ENCODE measurements at places on chromosomes 2 and 18. TPM values are rescaled to one million over a fixed set of nuclear protein-coding genes. Genes with fewer than 3 reads are reported as not detected.

Gene SP9
- total RNA-seq = 1.9 TPM

Gene DHRS9
- total RNA-seq = 3.2 TPM

Gene ZNF892
- total RNA-seq = 0.25 TPM

Gene MOGAT1
- total RNA-seq = not detected

Gene SRD5A2
- 0.03 TPM for total RNA-seq

Gene DTYMK
- total RNA-seq = 147 TPM

Gene PROC
- 5.6 TPM for total RNA-seq

Gene NDUFV2
- total RNA-seq = 148 TPM

Gene TNFAIP6
- 1.2 TPM for total RNA-seq

Gene SDC1
- total RNA-seq = 148 TPM

Gene HOXD13
- 0.27 TPM for total RNA-seq

Gene DAPL1
- not detected for total RNA-seq

Gene SERPINB12
- total RNA-seq = not detected

Gene NTSR2
- total RNA-seq = not detected

Gene MARCO
- total RNA-seq = 0.08 TPM

Gene CCDC148
- total RNA-seq = 0.42 TPM

Gene COLEC12
- 0.03 TPM for total RNA-seq

Gene CNGA3
- not detected for total RNA-seq

Gene HOXD11
- 5.8 TPM for total RNA-seq

Gene SLC66A3
- total RNA-seq = 32.9 TPM

Gene HNMT
- total RNA-seq = 0.53 TPM

Gene TRIM43
- not detected for total RNA-seq

Gene PCARE
- total RNA-seq = not detected

Gene KCNIP3
- total RNA-seq = 2.0 TPM

Gene IL36B
- total RNA-seq = 0.17 TPM

Gene ALPP
- 5.2 TPM for total RNA-seq

Gene UNC50
- 44.6 TPM for total RNA-seq

Gene SIX3
- 1.9 TPM for total RNA-seq

Gene UGT1A10
- not detected for total RNA-seq

Gene GCG
- total RNA-seq = not detected

Gene CXCR4
- 0.76 TPM for total RNA-seq

Gene CNRIP1
- 2.1 TPM for total RNA-seq

Gene SKA1
- 11.9 TPM for total RNA-seq

Gene RIT2
- not detected for total RNA-seq

Gene CNTNAP5
- not detected for total RNA-seq

Gene USP14
- 60.5 TPM for total RNA-seq

Gene GKN1
- 0.56 TPM for total RNA-seq

Gene HOXD1
- total RNA-seq = 0.06 TPM

Gene CNDP1
- total RNA-seq = not detected

Gene KCNJ13
- not detected for total RNA-seq

Gene TSPYL6
- not detected for total RNA-seq

Measured in A549 treated with Mapracorat at 1 μM for 4 hours (cell line).